ENCODE measurements at places on chromosomes 5 and 9.

DNA sequence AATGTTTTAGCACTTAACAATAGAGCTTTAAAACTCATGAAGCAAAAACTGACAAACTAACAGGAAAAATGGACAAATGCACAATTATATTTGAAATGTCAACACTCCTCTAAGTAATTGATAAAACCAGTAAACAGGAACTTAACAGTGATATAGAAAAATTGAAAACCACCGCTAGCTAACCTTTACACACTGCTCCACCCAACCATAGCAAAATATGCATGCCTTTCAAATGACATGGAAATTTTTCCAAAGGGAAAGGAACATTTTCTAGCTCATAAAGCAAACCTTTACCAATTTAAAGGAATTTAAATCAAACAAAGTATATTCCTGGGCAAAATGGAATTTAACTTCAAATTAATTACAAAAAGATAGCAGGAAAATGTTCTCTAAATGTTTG is 109.2 kb downstream of the ADAMTS19 start:
- no peak for DNase-seq

DNA sequence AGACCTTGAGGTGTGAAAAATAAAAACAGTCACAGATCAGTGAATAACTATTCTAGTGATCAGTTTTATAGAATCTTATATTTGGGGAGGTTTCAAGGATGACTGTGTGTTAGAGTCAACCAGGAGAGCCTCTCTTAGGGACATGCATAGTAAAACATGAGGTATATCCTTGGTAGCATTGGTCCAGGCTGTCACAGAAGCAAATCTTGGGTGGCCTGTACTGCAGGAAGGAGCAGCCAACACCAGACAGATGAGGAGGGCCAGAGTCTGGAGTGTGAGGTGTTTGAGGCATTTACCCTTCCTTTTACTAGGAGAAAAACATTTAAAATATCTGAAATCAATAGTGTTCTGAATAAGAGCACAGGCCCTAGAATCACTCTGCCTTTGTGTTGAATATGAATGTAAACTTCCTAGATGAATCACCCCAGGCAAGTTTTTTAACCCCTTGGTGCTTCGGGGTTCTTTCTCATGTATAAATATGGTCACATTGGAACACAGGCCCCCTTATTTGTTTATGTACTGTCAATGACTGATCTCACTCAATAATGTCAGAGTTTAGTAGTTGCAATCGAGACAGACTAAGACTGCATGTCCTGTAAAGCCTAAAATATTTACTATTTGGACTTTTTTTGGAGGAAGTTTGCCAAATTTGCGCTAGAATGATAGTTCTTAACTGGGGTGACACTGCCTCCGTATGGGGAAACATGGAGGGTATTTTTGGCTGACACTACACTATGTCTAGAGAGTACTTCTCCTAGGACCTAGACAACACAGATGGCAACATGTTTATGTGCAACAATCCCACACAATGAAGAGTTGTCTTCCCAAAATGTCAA is 416.5 kb upstream of the POU5F2 start:
- DNase-seq, result no peak

DNA sequence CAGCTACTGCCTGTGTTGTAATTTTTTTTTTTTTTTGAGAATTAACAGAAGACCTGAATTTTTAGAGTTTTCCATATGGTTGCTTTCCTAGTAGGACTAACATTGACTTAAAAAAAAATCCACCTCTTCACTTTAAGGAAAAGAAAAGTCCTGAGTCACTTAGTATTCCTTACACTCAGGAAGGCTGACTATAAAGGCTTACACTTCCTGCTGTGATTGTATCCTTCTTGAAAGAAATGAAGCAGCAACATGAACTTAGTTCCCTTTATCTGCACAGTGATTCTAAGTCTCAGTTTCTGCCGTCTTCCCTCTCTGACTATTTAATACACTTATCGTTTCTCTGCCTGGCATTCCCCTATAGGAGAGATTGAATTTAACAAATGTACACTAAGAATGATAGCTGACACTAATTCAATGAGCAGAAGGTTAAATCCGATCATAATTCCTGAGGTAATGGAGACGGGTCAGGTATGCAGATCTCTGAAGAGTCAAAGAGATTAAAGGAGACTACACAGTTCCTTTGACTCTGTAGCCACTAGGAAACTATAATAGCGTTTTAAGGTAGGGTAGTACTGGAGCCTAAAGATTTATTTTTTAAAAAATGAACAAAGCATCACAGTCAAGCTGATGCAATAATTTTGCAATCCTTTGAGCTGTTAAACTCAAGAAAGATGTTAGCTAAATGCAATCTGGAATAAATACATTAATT is 185.1 kb upstream of the ELAVL2 start:
- DNase-seq, result no peak

DNA sequence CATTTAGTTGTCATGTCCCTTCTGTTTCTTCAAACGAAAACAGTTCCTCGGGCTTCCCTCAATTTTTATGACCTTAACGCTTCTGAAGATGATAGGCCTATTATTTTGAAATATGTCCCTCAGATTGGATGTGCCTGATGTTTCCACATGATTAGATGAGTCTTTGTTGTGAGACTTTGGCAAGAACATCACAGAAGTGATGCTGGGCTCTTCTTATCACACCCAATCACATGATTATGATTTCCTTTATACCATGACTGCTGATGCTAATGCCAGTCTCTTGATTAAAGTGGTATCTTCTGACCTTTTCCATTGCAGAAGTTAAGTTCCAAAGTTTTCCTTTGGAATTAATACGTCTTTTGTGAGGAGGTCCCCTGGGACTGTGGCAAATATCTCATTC is 175.7 kb downstream of the SAXO1 start:
- no peak for DNase-seq

- DNase-seq, result no peak
Measured at GRCh38 chr9:127637322-127637847, 25.3 kb downstream of the STXBP1 start.

DNA sequence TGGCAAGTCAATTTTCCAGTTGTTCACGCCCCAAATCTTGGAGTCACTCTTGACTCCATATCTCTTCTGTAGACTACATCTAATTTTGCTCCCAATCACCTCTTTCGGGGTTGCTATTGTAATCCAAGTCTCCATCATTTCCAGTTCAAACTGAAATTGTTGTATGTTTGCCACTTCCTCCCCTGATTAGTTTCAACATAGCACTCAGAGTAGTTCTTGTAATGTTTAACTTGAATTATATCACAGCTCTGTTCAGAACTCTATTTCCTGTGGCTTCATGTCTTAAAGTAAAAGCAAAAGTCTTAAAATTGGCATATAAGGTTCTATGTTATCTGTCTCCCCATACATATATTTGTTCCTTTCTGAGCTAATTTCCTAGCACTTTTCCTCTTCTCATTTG is 348.5 kb upstream of the RIOK2 start:
- DNase-seq, result no peak

GRCh38 chr9:109317311-109317978 is 3.4 kb downstream of the EPB41L4B start:
- no peak for DNase-seq

- no peak for DNase-seq
Measured at GRCh38 chr5:73306078-73306719, 133.2 kb downstream of the TMEM174 start.

DNA sequence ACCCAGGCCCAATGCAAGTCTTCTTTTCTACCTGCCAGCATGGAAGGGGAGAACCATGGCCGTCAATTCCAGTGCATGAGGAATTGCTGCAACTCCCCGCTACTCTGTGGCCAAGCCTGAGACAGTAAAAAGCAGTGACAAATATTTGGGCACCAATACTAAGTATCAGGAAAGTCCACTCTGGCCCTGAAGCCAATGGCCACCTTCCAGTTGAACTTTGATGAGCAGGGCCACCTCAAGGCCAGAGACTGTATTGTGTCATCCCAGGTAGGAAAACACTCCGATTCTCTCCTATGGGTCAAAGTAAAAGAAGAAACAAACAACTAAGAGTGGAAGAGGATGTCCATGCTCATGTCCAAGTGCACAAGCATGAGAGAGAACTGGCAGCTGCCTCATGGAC is 27.1 kb downstream of the RETREG1 start:
- no peak for DNase-seq

GRCh38 chr5:35902046-35902672 is 36.3 kb downstream of the CAPSL start:
- DNase-seq, result no peak

DNA sequence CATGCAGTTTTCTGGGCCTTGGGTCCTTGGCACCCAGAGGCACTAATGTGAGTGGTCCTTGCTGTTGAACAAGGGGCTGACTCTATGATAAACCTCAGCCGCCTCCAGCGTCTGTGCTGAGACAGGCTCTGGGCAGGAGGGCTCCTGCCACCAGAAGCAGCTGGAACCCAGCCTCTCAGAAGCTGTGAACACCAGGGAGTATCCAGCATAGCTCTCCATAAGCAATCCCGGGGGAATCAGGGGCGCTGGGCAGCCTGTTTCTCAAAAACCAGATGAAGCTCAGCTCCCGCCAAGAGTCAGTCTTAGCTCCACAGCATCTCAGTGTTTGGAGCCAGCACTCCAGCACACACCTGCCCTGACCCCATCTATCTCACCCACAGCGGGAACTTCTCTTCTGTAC is 170.2 kb downstream of the HSPA4 start:
- no peak for DNase-seq

DNA sequence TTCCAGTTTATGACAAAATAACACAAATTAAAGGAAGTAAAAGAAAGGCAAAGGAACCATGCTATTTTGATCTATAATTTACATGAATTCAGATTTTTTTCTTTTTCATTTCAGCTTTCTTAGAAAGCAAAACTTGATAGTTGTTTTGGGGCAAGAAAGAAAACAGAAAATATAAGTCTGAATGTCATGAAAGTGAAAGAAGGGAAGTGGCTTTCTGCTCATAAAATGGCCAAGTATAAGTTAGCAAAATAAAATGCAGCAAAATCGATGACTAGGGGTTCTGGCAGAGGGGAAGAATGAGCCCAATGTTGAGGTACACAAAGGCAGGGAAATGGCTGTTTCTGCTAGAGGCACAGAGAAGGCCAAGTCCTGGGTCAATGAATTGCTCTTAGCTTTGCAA is 3.0 kb upstream of the IFNW1 start:
- DNase-seq, result no peak

DNA sequence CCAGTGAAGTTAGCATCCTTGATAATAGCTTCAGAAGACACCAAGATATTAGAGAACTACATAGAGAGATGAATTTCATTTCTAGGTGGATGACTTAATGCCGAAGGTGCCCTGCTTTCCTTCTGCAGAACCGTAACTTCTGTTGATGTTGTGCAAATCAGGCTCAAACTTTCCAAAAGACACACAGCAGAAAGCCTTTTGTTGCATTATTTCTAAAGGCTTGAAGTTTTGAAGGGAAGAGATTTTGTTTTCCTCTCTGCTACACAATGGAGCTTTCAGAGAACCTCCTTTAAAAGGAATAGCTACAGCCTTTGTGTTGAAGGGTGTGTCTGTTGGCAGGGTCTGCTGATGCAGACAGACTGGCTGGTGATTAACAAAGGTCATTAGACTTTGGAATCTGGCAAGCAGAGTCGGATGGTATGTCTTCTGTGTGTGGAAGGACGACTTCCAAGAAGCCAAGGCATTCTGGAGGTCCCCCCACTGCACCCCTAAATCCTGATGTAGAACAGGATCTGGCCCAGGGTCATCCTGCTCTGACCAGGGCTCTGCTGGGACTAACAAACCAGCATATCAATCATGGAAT is 57.8 kb downstream of the ZNF462 start:
- DNase-seq, result peak; percentile 97

DNA sequence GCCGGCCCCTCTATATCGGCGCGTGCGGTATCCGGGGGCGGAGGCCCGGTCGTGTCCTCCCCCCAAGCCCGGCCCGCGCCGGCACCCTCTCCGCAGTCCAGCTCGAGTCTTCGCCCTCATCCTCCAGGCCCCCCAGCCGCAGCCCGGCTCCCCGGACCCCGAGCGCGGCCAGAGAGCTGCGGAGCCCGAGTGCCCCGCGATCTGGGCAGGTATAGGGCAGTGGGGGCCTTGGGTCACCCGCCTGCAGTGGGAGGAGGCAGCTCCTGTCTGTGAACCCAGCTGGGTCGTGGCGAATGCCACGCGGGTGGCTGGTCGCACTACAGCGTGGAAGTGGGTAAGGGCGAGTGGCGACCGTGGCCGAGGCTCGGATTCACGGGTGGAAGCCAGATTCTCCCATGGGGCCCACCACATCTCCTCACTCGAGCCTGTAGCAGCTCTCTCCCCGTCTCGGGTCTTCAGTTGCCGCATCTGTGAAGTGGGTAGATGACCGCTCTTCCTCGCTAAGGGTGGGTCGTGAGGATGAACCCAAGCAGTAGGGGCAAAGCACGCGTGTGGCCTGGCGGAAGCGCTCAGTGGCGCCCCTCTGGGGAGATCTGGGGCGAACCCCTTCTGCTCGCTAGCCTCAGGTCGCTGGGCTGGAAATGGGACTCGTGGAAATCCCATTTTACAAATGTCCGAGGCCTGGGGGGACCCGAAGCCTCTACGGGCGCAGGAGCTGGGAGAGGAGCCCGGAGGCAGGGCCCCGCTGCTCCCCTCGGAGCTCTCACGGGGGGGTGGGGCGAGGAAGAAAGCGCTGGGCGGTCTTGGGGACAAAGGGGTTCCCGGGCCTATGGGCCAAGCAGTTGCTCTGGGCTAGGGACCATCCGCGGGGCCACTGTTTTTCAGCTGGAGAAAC is 1.9 kb downstream of the NR5A1 start:
- DNase-seq, result no peak
